T-helper 17 cell (primary cell): ENCODE measurements at places on chromosomes 7 and 10.

DNA sequence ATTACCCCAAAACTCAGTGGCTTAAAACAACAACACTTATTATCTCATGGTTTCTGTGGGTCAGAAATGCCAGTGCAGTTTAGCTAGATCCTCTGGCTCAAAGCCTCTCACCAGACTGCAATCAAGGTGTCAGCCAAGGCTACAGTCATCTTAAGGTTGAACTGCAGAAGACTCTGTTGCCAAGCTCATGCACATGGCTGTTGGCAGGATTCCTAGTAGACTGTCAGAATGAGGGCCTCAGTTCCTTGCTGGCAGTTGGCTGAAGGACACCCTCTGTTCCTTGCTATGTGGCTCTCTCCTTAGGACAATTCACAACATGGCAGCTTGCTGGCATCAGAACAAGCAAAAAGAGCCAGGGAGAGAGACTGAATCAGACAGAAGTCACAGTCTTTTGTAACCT lies 34.7 kb downstream of the TOMM7 start:
- DNase-seq: no peak

- DNase-seq: no peak
Measured at GRCh38 chr10:15015451-15015850, 28.3 kb upstream of the OLAH start.

- DNase-seq: no peak
Measured at GRCh38 chr7:88458946-88459345, 152.3 kb upstream of the STEAP4 start.

DNA sequence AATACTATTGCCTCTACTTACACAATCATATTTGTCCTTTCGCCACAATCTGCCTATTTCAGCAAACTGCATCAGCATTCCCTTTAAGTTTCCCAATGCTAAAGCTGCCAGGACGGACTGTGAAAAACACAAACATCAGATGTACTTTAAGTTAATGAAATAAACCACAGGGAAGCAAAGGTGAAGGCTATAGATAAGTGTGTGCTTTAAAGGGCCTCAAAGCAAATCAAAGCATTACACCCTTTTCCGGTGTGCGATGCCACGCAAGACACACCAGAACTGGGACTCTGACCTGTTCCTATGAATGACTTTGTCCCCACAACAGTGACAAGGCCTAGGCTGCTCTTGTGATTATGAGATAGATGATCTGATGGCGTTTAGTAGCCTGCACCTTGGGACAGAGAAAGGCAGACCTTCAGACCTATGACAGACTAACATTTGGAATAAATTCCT lies 23.4 kb downstream of the SLC26A3 start:
- no peak for DNase-seq

DNA sequence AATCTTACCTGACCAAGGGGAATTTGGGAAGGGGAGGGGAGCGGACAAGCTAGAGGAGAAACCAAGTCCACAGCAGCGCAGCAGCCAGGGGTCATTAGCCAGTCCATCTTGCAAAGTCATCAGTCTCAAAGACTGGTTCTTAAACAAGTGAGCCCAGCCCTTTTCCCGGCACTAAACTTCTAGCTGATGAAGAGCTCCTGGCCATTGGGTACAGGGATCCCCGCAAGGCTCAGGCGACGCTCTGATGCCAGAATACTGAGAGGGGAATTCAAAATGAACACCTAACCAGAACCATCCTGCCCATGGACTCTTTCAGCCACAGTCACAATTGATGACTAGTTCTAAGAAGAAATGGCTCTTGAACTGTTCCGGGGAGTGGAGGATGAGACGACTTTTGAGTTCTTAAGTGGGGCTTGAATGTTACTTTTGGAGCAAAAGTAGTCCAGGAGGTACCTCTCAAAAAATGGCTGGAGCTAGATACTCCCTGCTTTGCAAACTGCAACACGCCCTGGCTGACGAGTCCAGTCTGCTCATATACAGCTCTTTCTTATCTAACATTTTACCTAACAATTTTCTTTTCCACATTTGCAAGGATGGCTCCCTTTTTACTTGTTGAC lies 2.5 kb upstream of the TWIST1 start:
- no peak for DNase-seq
